Right ventricle myocardium inferior (tissue), 1 donor: ENCODE measurements at places on chromosomes 5 and 9.

DNA sequence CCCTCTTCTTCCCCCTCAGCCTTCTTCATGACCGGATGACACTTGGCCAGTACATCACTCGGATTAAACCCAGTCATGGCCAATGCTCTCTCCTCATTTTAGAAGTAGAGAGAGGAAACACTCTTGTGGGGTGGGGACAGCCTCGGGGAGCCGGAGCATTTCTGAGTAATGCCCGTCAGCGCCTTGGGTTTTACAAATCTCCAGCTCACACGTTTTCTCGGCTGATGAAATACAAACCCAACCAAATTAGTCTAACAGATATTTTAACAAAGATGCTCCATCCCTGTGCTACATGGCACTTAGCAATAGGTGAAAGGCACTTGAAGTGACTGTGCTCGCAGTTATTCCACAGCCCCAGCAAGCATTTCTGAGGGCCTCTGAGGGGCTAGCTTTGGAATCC is 51.7 kb downstream of the ZNF366 start:
- DNase-seq = no peak

DNA sequence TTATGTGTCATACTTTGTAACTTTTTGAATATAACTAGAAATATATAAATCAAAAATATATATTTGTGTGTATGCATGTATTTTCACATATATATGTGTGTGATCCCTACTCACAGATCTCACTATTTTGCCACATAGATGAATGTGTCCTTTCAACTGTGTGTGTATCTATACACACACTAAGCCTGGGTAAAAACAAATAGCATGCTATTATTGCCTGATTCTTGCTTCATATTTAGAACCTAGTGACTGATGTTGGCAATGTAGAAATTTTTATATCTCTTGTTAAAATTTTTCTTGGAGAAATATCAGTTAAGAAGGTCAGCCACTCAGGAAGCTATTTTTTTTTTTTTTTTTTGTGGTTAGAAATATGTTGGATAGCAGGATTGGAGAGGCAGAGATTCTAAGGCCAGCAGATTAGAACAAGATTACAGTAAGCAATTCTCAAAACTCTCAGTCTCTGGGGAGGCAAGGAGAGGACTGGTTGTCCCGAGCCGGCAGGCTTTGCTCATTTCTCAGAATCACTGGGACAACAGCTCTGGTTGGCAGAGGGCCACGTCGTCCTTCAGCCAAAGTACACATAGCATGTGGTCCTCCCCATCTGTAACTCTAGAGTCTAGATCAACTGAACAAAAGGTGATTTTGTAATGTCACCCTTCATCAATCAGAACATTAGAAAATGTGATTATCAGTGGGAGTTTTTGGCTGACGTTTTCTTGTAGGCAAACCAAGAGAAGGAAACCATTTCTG is 19.7 kb downstream of the C6 start:
- DNase-seq = peak; percentile 98

DNA sequence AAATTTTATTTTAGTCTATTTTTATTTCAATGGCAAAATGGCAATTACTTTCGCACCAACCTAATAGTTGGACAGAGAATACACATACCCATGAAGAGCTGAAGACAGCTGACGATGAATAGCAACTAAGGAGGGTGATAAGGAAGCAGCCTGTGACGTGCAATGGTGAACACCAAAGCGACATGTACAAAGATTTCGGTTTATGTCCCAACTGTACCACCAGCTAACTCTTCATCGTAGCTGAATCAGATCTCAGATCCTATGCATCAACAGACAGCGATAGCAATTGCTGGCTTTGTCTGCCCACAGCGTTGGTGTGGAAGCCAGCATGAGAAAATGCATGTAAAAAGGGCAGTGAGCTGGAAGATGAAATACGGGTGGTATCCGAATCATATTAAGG is 130.6 kb upstream of the ANKH start:
- DNase-seq = no peak

- DNase-seq = peak; percentile 72
Measured at GRCh38 chr9:134789168-134789567, 91.4 kb upstream of the FCN2 start.

DNA sequence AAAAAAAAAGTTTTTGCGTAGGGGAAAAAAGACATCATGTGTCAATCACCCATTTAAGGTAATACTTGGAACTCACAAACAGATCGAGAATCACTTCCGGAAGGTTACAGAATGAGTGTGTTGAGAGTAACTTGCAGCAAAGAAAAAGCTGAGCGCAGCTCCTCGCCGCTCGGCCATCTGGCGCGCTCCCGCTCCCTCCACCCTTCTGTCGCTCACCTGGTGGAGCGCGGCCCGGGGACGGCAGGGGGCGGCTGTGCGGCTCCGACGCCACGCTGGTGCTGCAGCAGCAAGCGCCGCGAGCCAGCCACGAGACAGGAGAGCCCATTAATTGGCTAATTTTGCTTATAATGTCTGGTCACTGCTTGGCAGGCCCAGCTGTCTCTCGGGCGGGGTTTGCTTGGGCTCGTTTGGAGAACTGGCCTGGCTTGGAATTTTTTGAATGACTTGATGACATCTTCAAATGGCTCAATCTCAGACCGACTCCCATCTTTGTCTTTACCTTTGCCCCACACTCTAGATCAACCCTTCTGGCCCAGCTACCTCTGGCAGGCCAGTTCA is 601.8 kb downstream of the CCDC171 start:
- no peak for DNase-seq

DNA sequence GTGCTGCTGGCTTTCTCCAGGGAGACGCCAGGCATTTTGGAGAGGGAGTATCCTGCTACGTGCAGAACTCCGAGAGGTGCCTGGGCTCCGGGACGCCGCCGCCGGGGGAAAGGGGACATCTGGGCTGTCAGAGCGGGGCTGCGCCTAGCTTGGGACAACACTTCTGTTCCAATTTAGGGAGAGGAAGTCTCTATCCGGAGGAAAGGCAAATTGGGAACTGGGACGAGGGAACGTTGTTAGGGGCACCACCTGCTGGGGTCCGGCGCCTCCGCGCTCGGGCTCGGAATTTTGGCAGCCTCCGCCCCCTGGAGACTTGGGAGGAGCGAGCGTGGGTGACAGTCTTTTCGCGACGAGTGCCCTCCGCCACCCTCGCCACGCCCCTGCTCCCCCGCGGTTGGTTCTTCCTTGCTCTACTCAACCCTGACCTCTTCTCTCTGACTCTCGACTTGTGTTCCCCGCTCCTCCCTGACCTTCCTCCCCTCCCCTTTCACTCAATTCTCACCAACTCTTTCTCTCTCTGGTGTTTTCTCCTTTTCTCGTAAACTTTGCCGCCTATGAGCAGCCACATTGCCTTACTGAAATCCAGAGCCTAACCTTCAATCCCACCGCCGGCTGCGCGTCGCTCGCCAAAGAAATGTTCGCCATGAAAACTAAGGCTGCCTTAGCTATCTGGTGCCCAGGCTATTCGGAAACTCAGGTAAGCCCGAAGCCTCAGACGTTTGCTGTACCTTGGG is 1.6 kb downstream of the TSLP start:
- DNase-seq = peak; percentile 82

GRCh38 chr5:34854459-34855174 is 15.7 kb downstream of the TTC23L start:
- no peak for DNase-seq

DNA sequence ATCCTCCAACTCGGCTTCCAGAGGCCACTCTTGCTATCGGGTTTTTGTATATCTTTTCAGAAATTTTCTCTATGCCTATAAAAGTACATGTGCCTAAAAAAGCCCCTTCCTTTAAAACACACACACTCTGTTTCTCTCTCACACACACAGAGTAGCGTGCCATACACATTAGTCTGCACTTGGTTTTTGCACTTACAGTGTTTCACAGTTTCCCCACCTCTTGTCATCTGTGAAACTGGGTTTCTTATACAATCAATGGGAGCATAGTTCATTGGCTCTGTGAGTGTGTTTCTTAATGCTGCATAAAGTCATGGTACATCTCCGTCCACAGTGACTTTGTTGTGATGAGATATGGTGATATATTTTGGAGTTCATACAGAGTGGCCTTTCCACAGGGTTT is 664 bp upstream of the IGFBPL1 start:
- DNase-seq = no peak

GRCh38 chr5:36741128-36741527 is 134.7 kb downstream of the SLC1A3 start:
- DNase-seq = no peak
